Tibial nerve (tissue), 4 donors: ENCODE measurements at places on chromosomes 3 and 15. TPM values are rescaled to one million over a fixed set of nuclear protein-coding genes. Genes with fewer than 3 reads are reported as not detected.

DNA sequence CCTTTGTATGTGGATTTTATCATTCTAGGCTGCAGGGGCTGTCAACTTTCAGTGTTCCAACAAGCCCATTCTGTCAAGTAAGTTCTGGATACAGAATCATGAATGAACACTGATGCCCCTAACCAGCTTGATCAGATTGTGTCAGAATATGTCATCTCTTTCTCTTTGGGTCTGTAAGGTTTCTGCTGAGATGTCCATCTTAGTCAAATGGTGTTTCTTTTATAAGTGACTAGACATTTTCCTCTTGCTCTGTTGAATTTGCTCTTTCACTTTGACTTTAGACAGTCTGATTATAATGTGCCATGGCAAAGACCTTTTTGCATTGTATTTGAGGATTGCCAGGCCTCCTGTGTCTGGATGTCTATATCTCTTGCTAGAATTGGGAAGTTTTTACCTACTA, 660.9 kb upstream of the CBLB start:
- no peak for DNase-seq

DNA sequence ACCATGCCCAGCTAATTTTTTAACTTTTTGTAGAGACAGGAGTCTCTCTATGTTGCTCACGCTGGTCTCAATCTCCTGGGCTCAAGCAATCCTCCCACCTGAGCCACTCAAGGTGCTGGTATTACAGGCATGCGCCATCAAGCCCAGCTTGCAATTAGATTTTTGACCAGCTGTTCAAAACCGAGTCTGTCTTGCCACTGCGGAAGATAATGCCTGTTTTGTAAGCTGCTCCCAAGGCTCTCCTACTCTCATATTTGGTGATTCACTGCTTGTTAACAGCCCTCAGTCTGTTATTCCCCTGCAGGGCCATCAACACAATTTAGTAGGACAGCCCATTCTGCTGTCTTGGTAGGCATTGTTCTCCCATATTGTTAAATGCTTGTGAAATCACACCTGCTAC, 17.8 kb upstream of the MCCC1 start:
- DNase-seq: no peak

The PLA2G4B gene
- total RNA-seq: 5.7 TPM

DNA sequence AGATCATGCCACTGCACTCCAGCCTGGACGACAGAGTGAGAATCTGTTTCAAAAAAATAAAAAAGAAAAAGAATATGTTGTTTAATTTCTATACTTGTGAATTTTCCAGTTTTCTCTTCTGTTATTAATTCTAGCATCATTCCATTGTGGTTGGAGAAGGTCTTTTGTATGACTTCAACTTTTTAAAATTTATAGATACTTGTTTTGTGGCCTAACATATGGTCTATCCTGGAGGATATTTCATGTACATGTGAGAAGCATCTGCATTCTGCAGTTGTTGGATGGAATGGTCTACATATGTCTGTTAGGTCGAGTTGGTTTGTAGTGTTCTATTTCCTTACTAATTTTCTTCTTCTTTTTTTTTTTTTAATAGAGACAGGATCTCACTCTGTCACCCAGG, 35.6 kb downstream of the MAP1A start:
- DNase-seq: no peak

DNA sequence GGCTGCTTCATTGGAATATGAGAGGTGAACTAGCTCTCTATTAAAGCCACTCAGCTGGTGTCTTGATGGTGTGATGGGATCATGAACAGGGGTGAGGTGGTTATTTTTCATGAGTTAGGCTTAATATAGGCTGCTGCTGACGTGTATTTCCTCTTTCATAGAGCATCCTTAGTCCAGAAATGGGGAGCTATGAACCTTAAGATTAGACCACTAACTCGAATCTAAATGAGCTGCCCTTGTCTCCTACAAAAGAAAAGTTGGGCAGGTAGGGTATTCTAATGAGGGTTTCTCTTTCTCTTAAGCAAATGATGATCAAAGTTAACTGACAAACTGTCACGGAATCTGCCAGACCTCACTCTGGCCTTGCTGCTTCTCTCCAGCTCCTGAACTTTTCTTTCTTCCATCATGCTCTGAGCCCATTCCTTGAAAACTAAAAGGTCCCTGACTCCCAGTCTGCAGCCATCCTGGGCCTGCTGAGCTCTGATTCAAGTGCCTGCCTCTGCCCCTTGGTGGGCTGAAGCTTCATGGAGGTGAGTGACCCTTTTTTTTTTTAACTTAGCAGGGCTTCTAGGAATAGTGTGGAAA, at the start of gene TRIM69:
Gene TRIM69, plus strand, starts transcription at position 348 of the 585 bp plus-strand sequence. Its CDS starts 177 bp downstream, at position 525.
- DNase-seq: no peak

DNA sequence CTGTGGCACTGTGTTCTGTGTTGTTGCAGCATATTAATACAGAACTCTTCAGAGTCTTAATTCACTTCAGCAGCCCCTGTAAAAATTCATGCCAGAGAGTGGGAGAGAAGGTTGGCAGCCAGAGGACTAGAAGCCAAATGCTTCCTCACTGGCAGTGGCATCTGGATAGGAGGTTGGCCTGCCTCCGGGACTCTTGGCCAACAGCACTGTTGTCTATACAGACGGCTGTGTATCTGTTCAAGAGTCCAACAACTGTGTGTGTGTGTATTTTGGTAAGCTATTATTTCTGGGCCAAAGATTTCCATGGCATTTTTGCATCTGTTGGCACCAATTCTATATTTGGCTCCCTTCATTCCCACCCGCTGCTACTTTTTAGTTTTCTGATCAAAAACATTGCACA, 156.0 kb upstream of the SOX2 start:
- DNase-seq: no peak

DNA sequence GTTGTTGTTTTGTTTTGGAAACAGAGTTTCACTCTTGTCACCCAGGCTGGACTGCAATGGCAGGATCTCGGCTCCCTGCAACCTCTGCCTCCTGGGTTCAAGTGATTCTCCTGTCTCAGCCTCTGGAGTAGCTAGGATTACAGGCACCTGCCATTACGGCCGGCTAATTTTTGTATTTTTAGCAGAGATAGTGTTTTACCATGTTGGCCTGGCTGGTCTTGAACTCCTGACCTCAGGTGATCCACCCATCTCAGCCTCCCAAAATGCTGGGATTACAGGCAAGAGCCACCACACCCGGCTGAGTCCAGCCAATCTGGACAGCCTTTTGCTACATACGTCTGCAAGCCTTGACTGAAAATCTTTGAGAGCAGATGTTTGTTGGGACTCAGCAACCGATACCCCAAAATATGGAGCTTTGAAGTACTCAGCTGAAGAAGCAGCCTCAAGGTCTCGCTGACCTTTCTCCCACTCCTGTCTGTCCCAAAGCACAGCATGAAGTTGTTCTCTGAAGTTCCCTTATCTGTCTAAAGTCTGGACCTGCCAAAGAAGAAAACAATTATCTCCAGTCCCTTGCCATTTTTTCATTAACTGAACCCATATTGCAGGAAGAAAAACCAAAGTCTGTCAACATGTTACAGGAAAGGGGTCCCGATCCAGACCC, 9.6 kb upstream of the NUP210 start:
- no peak for DNase-seq

The SNX33 gene
- 31.5 TPM for total RNA-seq

The TNNC1 gene
- 591 TPM for total RNA-seq

- no peak for DNase-seq
Observed at GRCh38 chr15:100687582-100688141, 85.3 kb downstream of the ASB7 start.

GRCh38 chr15:61155741-61156700, 73.1 kb downstream of the RORA start:
- DNase-seq: peak; percentile 26

DNA sequence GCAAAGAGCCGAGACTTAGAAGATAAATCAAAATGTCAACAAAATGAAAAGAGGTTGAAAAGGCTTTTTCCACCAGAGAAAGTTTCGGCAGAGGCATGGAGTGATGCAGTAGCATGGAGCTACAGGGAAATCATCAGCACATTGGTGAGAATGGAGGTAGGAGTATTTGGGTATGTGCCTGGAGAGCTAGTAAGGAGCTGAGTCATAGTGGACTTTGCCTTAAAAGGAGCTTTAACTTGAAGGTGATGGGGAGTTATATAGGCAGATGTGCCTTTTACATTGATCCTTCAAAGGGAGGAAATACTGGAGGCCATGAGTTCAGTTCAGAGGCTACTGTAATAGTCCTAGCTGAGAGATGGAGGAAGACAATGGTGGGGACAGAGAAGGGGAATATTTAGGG, 44.3 kb downstream of the IL5RA start:
- DNase-seq: no peak

The RARRES1 gene
- 17.0 TPM for total RNA-seq

DNA sequence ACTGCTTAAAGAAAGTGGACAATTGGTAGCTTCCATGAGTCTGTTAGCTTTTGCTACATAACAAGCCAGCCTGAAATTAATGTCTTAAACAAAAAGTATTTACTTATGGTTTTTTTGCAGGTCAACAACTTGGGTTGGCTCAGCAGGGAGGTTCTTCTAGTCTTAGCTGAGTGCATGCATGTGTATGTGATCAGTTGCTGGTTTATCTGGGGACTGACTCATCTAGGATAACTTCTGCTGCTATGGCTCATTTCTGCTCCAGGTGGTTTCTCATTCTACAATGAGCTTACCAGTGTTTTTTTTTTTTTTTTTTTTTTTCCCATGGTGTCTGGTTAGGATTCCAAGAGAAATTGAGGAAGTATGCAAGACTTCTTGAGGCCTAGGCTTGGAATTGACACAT, 244.7 kb downstream of the NSUN3 start:
- no peak for DNase-seq

The TIPARP gene
- total RNA-seq: 67.6 TPM

- no peak for DNase-seq
Observed at GRCh38 chr3:114847564-114847963, 299.5 kb downstream of the ZBTB20 start.

DNA sequence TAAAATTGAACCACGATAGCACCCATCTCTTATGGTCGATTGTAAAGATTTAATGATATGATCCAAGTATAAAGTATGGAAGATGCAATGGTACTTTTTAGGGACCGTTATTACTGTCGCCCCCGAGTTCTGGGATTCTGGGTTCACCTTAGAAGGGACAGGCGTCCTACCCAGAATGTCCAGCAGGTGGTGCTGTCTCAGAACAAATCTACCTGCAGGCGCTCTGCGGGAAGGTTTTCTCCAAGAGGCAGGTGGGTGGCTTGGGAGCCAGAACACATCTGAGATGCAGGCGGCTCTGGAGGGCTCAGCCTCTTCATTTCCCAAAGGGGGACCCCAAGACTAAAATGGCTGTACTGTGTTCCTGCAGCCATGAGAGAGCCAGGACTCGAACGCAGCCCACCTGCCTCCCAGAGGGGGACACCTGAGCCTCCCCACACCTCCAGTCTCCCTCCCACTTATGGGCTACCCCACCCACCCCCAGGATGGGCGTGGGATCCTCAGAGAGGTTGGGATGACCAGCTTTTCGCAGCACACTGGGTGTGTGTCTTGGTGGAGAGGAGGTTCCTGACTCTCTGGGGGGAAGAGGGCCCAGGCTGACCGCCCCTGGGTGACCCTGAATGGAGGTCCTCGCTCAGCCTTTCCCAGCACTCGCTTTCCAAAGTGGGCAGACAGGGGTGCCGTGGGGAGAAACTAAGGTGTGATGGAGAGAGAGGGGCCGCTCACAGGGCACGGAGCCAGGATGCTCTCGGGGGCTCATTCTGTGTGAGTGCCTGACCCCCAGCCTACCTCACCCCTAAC, 28.1 kb upstream of the CORO2B start:
- peak; percentile 80 for DNase-seq

DNA sequence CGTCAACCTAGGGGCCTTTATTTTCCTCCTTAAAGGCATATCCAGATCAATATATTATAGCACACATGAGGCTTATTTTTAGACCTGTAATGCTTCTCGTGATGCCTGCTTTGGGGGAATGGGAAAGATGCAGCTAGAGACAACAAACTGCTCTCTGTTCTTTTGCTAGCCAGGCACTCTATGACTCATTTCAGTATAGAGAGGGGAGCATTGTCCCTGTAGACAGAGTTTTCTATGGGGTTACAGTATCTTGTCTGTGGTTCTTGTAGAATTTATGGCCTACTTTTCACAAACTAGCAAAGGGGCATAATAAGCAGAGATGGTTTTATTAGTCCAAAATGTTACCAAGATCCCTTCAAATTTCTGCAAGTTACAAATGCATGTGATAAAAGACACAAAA, 305.6 kb downstream of the LSAMP start:
- no peak for DNase-seq

The CDC25A gene
- 7.1 TPM for total RNA-seq
